Caki2 (cell line): ENCODE measurements at places on chromosomes 3 and 15.

DNA sequence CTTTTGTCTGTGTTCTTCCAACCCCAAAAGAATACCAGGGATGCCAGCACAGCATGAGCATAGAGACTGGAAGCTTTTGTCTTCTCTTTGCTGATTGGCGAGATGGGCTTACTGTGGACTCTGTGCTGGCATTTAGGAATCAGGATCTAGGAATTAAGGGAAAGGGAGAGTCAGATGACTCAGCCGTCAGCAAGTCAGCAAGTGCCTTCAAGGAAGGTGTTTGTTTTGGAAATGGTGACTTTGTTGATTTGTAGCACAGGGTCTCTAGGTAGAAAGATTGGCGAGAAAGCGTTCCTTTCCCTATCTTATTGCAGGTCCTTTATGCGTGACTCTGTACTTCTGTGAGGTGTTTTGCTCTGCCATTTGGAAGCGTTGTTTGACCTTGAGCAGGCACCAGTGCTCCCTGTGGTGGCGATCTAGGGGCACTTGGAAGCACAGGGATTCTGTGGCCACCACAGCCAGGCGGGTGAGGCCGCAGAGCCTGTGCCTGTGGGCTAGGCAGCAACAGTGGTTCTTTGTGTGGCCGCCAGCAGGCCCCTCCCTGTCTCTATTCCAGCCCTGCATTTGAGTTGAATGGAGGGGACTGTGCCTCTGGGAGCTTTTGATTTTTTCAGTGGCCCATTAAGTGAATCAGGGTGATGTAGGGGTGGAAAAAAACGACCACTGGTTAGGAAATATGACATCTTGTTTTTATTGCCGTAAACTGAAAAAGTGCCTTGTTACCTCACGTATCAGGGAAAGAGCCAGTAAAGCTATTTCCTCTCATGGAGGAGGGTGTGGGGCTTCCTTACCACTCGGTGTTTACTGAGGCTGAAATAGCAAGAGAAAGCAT is 19.0 kb downstream of the FAN1 start:
- DNase-seq: peak; percentile 93

DNA sequence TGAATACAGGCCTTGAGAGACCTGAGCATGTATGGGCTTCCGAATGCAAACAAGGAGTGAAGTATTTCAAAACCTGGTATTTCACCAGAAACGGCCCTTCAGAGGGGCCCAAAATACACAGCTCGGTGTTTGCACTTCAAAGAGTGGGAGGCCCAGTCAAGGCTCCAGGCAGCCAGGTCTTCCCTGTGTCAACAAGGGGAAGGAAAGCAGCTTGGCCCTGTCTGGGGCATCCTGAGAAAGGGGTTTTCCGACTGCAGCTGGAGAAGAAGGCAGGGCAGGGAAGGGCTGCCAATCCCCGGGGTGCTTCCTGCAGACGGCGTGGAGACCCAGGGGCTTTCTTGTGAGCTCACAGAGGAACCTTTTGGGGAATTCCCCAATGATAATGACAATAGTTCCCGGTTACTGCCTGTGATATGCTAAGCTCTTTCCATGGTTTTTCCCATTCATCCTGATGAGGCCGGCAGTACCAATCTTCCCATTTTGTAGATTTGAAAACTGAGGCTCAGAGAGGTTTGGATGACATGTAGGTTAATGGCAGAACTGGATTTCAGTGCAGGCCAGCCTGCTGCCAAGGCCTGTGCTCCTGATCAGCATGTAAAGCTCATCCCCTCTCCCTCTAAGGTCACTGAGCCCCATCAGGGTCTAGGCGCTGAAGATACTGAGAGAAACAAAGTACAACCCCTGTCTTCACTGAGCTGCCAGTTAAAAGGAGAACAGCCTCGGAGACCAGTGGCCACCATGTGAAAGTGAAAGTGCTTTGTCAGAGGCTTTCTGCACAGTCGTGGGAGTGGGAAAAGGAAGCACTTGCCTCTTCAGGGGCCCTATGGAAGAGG is 43.0 kb upstream of the TLE3 start:
- peak; percentile 53 for DNase-seq

DNA sequence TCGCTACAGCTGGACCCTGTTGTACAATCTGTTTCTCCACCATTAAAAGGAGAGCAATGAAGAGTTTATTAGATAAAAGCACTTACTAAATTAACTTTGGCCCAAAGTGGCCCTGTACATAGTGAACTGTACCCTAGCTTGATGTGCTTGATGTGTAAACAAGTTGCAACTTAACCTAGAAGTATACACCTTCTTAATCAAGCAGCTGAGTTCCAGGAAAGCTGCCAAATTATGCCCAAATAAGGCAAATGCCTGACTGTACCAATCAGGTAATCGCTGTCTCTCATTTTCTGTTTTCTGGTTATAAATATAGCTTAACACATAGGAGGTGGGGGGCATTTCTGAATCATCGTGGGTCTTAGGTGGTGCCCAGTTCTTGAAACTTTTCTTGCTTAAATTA is 704.8 kb upstream of the CBLB start:
- no peak for DNase-seq

GRCh38 chr15:58330741-58331559 is 100.8 kb upstream of the LIPC start:
- DNase-seq: no peak

- DNase-seq: no peak
Measured at GRCh38 chr3:182325213-182325950, 467.9 kb upstream of the ATP11B start.
